Astrocyte (in vitro differentiated cells and primary cell): ENCODE measurements at places on chromosomes 1 and 21. TPM values are rescaled to one million over a fixed set of nuclear protein-coding genes. Genes with fewer than 3 reads are reported as not detected.

Gene TEDDM1
- total RNA-seq = not detected in 2 replicates

Gene OR10J5
- not detected in 2 replicates for total RNA-seq

DNA sequence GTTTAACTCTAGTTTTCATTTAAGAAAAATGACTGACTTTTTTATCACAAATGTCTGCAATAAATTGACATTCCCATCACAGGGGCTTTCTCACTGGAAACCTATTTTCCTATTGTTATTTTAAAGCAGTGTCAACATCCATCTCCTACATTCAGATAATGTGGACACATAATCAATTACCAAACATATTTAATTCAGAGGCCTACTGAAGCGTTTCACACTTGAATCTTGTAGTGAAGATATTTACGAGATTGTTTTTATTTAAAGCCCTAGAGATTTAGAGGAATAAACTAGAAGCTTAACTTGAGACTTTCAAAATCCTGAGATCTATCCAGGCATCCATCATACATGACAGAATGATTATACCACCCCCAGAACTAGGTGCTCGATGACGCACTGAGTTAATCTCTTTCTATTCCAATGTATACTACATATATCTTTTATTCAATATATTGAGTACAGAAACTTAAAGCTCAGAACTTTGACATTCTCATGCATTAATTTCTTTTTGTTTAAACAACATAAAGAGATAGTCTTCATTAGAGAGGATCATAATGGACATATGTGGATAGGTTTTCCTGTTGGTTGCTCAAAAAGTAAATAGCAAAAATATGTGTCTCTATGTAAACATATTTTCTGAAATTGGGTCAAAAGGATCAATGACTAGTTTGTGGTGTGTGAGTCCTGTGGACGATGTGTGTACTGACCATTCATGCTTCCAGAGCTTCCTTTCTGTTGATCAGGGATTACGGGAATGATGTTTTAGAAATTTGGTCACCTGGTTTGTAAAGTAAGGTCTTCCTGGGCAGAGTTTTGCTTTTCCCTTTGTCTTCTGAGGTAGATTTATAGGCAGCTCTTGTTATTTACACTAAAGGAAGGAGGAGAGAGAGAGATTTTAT lies 171.5 kb upstream of the HMCN1 start:
- DNase-seq = no peak
- H3K27ac ChIP-seq = no peak overlapping the region
- no peaks in the 10 kb centered on the region for H3K36me3 ChIP-seq
- no peak overlapping the region for H3K4me3 ChIP-seq

GRCh38 chr1:208641579-208642280 lies 397.5 kb upstream of the PLXNA2 start:
- H3K36me3 ChIP-seq = no peaks in the 10 kb centered on the region
- no peaks in the 10 kb centered on the region for H3K4me1 ChIP-seq
- no peak overlapping the region for H3K27ac ChIP-seq
- H3K27me3 ChIP-seq = no peaks in the 10 kb centered on the region
